ENCODE measurements at places on chromosomes 4 and X.

GRCh38 chr4:33302321-33302720 is 2582.2 kb downstream of the PCDH7 start:
- no peak for DNase-seq

GRCh38 chr4:186808630-186809018 is 85.0 kb upstream of the FAT1 start:
- DNase-seq = no peak

GRCh38 chr4:5589495-5589894 is 118.9 kb downstream of the EVC2 start:
- DNase-seq = no peak

DNA sequence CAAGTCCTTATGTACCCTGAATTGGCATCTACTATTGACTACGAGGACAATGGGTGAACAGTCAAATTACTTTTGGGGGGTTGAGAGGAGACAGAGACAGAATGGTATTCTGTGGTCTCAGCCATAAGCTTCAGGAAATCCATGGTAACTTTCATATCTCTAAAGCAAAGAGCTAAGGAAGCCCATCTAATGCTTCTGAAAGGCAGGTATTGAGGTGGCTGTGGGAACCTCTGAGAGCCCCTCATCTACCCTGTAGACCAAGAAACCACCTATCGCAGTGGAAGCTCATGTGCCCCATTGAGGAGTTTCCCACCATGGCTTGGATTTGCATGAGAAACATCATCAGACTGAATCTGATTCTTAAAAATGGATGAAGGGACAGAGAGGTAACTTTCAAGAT is 23.1 kb upstream of the BMP2K start:
- no peak for DNase-seq

- DNase-seq = no peak
Measured at GRCh38 chr4:85740431-85740861, 265.5 kb downstream of the ARHGAP24 start.

- no peak for DNase-seq
Measured at GRCh38 chr4:150457802-150458201, 124.1 kb upstream of the MAB21L2 start.

DNA sequence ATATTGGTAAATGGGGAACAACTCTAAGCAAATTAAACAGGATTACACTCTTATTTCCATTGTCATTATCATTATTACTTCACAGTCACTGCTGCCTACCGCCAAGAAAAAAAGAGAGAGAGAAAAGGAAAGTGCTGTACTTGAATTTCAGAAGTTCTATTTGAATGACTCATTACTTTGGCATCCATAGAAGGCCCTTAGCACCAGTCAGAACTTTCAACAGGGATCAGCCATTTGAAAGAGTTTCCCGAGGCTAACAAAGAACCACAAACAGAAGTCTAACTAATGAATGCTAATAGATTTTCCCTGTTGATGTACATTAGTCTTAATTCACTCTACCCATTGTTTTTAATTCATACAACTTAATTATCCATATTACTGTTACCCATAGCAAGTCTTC is 116.3 kb downstream of the SHROOM4 start:
- DNase-seq = no peak

DNA sequence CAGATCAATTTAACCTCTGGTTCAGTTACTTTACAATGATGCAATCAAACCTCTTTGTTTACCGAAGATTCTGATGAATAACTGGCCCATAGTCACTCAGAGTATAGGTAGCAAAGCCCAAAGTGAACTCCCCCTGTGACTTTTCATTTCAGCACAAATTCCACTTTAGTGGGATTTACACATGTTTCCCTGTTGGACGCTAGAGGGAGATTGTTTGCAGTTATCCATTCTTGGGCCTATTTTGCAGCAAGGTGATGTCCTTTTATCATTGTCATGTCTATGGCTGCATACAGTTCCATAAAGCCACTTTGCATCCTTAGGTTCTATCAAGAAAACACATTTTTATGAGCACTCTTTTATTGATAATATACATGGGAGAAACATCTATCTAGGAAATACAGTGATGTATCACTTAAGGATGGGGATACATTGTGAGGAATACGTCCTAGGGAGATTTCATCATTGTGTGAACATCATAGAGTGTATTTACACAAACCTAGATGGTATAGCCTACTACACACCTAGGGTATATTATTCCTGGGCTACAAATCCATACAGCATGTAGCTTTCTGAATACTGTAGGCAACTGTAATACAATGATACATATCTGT is 14.5 kb upstream of the DKK2 start:
- DNase-seq = no peak

- no peak for DNase-seq
Measured at GRCh38 chr4:33494150-33494549, 2750.2 kb downstream of the ARAP2 start.

GRCh38 chrX:154321594-154321993 is 26.0 kb downstream of the TKTL1 start:
- DNase-seq = no peak
